Activated naive CD4-positive, alpha-beta T cell treated with anti-CD3 and anti-CD28 coated beads for 36 hours (primary cell): ENCODE measurements at places on chromosomes 7 and 10.

- no peak for DNase-seq
Observed at GRCh38 chr7:77282897-77283296, 83.3 kb upstream of the FGL2 start.

DNA sequence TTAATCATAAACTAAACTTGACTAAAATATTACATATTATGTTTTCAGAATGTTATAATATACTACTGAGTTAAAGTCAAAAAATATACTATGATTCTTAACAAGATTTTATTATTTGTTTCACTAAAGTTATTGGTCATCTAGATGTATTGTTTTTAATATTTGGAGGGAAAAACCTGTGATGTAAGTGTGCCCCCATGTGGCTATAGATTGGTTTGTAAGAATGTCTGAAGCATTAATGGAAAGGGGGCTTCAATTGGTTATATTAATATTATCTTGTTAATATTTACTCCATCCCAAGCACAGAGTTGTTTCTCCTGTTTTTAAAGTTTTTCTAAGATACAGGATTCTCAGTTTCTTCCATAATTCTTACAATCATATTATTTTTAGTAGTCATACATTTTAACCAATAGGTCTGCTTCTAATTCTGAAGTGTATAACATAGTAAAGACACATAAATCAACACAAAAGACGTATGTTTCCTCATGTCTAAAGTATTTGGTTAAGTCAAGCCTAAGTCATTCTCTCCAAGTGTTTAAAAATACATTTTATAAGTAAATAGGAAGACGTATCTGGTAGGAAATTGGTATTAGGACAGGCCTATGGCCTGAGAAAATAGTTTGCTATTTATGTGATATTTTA is 58.0 kb downstream of the GNAT3 start:
- peak; percentile 13 for DNase-seq

DNA sequence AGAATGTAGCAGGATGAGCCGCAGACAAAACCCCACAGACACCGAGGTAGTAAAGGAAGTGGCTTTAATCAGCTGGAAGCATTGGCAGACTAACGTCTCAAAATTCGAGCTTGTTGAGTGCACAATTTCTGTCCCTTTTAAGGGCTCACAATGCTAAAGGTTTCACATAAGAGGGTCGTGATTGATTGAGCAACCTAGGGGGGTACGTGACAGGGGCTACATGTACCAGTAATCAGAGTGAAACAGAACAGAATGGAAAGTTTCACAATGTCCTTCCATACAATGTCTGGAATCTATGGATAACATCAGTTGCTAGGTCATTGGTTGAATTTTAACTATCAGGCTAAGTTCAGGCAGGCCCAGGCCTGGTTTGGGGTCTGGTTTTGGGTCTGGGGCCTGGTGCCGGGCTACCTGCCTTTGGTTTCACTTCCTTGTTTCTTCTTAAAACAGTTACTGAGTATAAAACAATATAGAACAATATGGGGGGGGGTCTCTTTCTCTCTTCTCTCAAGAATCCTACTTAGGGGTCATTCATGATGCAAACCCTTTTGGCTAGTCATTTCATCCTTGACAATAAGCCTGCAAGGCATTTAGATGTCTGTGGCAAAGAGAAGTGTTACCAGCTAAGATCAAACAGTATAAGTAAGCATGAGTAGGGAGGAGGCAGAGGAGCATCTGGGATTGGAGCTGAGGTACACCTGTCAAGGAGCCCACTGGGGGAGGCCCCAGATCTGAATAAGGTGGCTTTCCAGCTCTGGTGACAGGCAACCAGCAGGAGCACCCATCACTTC is 364.1 kb downstream of the TNS3 start:
- no peak for DNase-seq

- DNase-seq: no peak
Observed at GRCh38 chr7:115868369-115868768, 162.2 kb downstream of the TFEC start.

DNA sequence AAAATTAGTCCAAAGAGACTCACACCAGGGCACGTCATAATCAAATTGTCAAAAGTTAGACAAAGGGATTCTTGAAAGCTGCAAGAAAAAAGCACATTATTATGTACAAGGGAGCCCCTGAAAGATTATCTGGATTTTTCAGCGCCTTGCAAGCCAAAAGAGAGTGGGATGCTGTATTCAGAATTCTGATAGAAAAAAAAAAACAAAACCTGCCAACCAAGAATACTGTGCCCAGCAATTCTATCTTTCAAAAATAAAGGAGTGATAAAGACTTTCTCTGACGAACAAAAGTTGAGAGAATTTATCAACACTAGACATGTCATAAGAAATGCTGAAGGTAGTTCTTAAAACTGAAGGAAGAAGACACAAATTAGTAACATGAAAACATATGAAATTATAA is 240.2 kb downstream of the SNX13 start:
- DNase-seq: no peak

- no peak for DNase-seq
Observed at GRCh38 chr10:36469585-36469984, 655.8 kb upstream of the ANKRD30A start.

- no peak for DNase-seq
Observed at GRCh38 chr10:105742923-105743322, 1101.8 kb downstream of the SORCS3 start.

DNA sequence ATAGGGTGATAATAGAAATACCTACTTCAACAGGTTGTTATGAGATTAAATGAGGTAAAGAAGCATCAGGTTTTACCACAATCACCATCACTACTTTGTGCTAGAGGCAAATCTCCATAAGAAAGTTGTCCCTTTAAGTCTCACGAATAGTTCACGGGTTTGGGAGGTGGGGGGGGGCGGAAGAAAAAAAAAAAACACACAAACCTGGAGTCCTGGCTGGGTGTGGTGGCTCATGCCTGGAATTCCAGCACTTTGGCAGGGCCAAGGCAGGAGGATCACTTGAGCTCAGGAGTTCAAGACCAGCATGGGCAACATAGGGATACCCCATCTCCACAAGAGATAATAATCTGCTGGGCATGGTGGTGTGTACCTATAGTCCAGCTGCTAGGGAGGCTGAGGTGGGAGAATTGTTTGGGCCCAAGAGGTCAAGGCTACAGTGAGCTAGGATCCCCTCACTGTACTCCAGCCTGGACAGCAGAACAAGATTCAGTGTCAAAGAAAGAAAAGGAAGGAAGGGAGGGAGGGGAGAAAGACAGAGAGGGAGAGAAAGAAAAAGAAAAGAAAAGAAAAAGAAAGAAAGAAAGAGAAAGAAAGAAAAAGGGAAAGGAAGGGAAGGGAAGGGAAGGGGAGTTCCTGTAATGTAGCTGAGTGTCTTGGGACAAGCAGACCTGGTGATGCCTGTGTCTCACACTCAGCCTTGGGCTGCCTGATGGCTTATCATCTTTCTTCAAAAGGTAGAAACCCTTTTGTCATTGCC is 231.4 kb downstream of the CREB5 start:
- no peak for DNase-seq
